CD4-positive, alpha-beta T cell treated with Interleukin-15 for 4 hours (primary cell): ENCODE measurements at places on chromosomes 1 and 21.

- no peak for DNase-seq
These were observed 8.4 kb downstream of the MYBPH start for GRCh38 chr1:203167026-203167912.

- no peak for DNase-seq
These were observed 229.9 kb downstream of the TTLL7 start for GRCh38 chr1:83769072-83769471.

GRCh38 chr21:42468491-42469131 is 27.4 kb downstream of the RSPH1 start:
- no peak for DNase-seq

DNA sequence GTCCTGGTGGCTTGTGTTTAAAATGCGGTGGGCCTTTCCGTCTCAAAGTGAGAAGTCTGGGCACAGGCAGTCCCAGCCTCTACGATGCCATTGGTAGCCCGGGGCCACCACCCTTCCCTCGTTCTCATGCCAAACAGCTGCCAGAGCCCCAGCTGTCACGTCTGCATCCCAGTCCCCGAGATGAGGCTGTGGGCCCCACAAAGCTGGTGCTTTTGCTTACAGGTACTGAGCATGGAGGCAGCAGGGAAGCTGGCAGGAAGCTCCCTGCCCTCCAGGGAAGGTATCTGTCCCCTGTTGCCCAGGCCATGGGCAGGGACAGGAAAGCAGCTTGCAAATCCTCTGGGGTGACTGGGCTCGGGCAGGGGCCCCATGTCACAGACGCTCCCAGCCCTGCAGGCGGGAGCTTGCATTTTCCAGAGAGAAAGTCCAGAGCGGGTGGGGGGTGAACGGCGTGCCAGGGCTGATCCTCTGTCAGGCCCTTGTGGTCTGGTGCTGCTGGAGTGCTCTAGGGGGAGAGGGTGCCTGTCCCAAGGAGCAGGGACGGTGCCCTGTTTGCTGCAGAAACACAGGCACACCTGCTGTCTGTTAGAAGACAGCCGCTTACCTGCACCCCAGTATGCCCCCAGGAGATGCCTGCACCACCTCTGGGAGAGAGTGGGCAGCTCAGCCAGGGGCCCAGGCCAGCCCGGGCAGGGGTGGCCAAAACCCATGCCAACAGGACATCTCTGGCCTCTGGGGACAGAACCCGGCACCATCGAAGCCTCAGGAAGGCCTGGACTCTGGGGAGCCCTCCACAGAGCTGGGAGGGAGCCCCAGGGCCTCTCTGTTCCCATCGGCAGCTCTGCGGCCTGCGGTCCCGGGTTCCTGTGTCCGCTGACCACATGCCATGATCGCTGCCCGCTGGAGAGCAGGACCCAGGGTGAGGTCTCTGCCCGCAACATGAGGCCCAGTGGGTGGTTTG is 45.9 kb downstream of the SLX9 start:
- no peak for DNase-seq

GRCh38 chr1:158830074-158830677 is 975 bp upstream of the MNDA start:
- DNase-seq = no peak

DNA sequence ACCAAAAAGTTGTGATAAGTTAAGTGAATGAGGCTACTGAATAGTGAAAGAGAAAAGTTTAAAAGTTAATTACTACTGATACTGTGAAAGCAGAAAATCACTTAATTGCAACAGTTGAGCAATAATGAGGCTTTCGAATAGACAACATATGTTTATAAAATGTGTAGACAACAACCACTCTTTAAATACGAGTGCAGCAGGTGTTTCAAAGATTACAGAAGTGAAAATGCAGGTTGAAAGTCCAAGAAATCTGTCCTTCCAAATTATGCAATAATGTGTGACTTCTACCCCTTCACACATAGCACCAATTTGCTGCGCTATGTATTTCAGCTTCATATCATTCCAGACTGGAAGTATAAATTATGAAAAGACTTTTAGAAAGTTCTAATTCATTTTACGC is 213.0 kb downstream of the COL24A1 start:
- DNase-seq = no peak

DNA sequence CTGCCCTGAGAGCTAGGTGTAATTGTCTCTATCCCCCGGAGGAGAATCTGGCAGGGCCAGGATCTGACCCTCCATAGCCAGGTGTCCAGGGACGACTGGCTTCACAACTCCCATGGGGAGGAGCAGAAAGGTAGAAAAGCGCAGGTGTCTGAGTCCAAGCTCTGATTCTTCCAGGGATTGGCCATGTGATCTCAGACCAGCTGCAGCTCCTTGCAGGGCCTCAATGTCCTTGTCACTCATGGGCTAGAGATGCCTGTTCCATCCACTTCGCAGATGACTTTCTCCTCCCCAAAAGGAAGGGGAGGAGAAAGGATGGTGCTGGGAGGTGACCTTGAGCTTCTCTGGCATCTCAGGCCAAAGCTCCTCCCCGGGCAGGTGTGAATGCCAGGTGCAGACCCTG is 22.7 kb downstream of the HSPG2 start:
- DNase-seq = no peak

- no peak for DNase-seq
These were observed 27.6 kb downstream of the ZNF496 start for GRCh38 chr1:247304031-247304430.

GRCh38 chr1:197921235-197922069 is 4.3 kb downstream of the LHX9 start:
- no peak for DNase-seq

DNA sequence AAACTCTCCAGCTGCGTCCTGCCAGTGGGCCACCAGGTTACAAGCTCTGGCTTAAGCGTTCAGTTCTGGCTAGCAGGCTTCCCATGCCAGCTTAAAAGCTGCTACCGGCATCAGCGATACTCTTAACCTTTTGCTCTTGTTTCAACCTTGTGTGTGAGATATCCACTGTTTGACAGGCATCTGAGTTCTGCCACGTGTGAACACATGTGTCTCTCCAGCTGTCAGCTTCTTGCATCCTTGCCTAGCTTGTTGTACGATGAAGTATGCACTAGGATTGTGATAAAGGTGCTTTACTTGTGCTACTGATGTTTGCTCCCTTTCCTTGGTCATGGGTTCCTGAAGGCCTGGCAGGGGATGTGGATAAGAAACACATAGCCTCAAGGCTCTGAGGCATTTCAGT is 201.6 kb downstream of the PRDM2 start:
- no peak for DNase-seq

DNA sequence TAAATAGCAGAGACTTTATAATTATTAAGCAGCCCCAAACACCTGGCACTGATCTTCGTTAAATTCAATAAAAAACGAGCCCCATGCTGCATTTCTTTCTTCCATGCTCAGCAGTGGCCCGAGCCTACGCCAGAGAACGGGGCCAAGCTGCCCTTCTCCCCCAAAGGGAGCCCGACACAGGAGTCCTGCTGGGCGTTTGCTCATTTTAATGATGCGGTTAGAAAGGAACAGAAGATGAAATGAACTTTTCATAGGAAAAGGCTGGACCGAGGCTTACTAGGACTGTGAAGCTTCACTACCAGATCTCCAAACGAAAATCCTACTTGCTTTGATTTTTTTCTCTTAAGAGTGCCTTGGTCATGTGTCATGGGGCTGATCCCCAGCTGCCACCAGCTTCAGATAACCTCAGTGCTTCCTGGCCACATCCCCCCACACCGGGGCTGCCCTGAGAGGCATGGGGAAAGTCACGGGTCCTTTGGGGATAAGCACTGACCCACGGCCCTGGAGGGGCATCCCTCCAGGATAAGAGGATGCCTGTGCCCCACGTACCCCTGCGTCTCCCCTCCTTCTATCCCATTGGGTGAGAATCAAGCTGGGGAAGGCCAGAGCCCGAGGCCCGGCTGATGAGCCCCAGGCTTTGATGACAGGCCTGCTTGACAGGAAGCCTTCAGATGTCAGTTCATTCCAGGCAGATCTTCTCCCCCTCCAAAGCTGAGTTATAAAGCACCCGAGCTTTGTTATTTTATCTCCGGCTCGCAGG is 34.2 kb downstream of the PGBD5 start:
- no peak for DNase-seq

- no peak for DNase-seq
These were observed 4.6 kb downstream of the LPGAT1 start for GRCh38 chr1:211825980-211826379.

DNA sequence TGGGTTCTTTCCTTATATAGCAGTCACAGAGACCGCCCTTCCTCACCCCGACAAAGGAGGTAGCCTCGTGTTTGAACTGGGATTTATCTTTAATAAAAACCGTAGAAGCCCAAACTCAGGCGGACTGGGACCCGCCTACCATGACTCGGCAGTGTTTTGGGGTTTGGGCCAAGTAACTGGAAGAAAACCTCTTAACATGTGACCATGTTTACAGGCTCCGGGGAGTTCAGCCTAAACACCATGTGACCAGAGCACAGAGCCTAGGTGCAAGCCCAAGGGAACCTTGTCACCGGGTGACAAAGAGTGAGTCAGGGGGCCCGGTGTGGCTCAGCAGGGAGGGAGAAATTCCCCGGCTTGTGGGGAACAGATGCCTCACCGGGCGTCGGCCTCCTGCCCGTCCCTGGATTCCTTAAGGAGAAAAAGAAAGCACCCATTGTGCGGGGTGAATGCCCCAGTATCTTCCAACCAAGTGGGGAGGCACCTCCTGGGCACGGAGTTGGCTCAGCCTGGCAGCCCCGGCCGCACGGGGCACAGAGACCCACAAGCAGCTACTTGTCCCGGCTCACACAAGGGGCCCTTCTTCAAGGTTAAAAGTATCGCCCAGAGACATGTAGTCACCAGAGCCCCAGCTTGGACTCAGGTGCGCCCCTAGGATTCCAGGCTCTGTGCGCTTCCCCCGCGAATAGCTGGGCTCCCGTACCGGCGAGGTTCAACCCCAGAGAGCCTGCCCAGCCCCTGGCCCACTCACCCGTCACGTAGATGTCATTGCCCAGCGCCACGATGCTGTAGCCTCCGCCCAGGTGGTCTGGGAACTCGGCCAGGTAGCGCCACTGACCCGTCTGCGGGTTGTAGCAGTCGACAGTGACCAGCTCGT is 1.4 kb downstream of the KLHL21 start:
- DNase-seq = peak; percentile 89

- no peak for DNase-seq
These were observed 582.1 kb downstream of the AMY1C start for GRCh38 chr1:104331763-104332162.

DNA sequence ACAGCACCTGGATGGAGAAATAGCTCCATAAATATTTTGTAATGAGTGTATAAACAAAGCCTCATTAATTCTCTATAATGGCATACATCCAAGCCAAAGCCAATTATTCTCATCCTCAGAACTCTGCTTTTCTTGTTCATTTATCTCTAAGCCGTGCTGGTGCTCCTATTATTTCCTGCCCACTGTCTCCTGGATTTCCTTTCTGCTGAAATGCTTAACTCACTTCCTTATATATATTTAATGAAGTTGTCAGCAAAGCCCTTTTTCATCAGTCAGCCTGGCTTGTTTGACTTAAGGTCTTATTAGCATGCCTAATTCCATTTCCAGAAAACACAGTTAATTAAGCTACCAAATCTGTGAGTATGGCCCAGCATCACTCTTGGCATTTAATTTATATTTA is 93.4 kb downstream of the SLC25A24 start:
- no peak for DNase-seq

DNA sequence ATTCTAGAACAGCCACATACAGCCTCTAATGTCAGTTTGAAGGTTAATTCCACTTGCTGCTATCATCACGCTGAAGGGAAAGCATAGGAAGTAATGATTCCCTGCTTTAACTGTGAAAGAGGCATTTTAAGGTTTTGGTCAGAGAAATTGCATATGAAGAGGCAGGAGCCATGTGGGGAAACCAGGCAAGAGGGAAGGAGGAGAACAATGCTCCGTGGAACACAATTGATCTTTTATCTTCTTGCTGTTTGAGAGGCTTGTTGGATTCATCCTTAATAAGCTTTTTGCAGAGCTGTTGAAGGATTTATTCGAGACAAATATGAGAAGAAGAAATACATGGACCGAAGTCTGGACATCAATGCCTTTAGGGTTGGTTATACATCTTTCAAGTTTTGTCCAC is 35.9 kb downstream of the SMAP2 start:
- DNase-seq = no peak

DNA sequence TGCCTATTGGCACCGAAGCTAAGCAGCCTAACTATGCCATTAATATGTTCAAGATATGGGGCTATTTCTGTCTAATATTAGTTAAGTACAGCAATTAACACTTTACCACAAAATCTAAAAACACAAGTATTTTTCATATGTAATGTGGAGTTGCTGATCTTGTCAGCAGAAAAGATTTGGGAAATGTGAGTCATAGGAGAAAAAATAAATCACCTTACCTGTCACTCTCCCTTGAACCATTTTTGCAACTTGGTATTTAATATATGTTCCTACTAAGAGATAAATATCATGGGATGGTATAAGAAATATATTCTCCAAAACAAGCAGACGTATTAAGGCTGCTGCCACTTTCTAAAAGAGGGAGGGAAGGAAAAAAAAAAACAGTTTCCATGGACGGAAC is 17.0 kb downstream of the NUP210L start:
- no peak for DNase-seq

- DNase-seq = no peak
These were observed 18.0 kb downstream of the PGM1 start for GRCh38 chr1:63611231-63611630.

DNA sequence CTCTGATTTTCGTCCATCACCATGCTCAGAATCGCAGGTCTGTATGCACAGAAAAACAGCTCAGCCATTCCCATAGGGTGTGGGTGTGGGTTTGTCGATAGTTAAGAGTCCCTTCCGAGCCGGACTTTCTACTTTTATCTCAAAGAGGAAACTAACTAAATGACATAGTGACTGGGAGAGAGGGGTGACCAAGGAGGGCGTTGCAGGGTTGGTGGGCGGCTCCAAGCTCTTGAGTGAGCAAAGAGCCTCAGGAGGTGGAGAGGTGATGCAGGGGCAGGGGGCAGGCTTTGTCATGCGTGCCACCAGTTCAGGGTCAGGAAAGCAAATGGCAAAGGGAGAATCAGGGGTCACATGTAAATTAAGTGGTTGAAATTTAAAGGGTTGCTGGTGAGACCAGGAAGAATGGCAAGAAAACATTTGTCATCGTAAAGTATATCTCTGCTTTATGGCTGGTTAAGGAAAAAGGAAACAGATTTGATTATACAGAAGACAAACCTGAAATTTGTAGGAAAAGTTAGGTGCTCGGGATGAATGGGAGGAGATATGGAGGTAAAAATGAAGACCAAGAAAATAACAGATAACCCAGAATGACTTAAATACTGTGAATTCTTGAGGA is 249.0 kb downstream of the SETD4 start:
- no peak for DNase-seq

DNA sequence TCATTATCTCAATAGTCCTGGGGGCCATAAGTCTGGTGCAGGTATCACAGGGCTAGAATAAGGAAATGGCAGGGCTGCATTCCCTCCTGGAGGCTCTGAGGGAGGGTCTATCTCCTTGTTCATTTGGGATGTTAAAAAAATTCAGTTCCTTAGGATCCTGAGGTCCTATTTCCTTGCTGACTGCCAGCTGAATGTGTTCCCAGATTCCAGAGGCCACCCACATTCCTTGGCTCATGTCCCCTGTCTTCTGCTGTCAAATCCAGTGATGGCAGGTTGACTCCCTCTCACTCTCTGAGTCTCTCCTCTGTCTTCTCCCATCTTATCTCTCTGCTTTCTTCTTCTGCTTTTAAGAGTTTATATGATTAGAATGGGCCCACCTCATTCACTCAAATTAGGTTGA is 400.6 kb downstream of the PTPRU start:
- no peak for DNase-seq
